Sciatic nerve (tissue), 2 donors: ENCODE measurements at places on chromosomes 11 and 22. TPM values are rescaled to one million over a fixed set of nuclear protein-coding genes. Genes with fewer than 3 reads are reported as not detected.

The OR52N4 gene
- total RNA-seq: 0.85 TPM

The UBE4A gene
- total RNA-seq: 40.8 TPM

The MRGPRX4 gene
- not detected for total RNA-seq

The KCTD14 gene
- 4.0 TPM for total RNA-seq

The LDHAL6A gene
- not detected for total RNA-seq

The MUC5AC gene
- 0.27 TPM for total RNA-seq

The CDON gene
- 29.4 TPM for total RNA-seq

The SCGB1D2 gene
- total RNA-seq: not detected

The TMEM191B gene
- total RNA-seq: 0.80 TPM

The DCHS1 gene
- total RNA-seq: 22.7 TPM

The OSBPL5 gene
- 58.3 TPM for total RNA-seq

The SNX32 gene
- total RNA-seq: 2.6 TPM

The ZNF408 gene
- 6.5 TPM for total RNA-seq

The MS4A1 gene
- total RNA-seq: 2.5 TPM

The GGTLC2 gene
- total RNA-seq: not detected

The ZNF214 gene
- total RNA-seq: 8.3 TPM
